ENCODE measurements at places on chromosomes 2 and 18.

- no peak for DNase-seq
These were observed 337.2 kb upstream of the SLC39A10 start for GRCh38 chr2:195319548-195320412.

DNA sequence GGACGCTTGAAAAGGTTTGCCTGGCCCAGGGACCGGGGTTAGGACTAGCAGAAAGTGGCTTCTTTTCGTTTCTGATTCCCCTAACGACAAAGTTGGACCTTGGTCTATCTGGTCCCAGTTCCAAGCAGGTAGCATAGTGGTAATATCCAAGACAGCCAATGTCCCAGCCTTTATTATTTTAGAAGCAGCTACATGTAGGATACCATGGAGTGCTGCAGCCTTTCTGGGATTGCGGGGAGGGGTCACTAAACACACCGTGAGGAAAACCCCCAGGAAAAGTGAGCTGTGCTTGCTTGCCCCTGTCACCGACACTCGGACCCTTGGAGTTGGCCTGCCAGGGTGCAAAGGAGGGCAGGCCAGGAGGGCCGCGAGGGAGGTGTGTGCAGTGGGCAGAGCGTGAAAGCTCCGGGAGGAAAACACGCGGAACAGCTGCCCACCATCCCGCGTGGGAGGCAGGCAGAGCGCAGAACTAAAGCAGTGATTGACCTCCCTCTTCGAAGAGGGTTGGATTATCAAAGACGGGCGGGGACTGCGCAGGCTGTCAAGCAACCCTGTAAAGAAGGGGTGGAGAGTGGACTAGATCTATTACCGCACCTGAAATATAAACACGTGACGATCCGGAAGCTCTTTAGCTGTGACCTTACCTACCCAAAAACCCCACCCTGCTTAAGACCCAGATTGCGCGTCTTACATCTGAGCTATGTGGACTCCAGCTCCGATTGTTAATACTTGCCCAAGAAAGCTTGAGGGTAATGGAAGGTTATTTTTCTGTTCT lies 624 bp upstream of the MAP4K3 start:
- DNase-seq: no peak

DNA sequence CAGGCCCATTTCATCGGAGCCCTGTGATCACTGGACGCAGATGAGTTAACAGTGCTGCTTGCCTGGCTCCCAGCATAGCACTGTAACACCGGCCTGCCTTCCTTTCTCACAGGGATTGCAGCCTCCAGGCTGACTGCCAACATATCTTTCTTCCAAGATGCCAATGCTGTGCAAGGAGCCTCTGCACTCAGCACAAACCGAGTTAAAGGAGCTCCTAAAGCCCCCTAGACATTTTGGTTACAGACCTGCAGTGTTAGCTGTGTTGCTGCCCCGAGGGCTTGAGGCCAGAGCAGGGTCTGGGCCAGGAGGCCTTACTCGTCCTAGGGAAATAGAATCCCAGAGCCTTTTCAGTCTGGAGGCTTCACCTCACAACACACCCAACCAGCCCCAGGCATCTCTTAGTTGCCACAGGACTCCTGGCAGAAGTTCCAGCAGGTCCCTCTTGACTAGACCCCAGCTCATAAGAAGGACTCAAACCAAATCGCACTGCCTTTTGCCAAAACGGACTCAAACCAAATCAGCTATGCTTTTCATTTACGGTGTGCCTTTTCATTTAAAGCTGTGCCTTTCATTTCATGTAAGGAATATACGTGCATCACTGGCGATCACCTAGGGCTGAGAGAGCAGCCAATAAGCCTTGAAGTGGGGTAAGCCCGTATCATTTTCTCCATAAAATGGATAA lies 58.4 kb upstream of the EML4 start:
- DNase-seq: peak; percentile 40

- DNase-seq: no peak
These were observed 200.7 kb upstream of the SMAD7 start for GRCh38 chr18:49151482-49151881.

DNA sequence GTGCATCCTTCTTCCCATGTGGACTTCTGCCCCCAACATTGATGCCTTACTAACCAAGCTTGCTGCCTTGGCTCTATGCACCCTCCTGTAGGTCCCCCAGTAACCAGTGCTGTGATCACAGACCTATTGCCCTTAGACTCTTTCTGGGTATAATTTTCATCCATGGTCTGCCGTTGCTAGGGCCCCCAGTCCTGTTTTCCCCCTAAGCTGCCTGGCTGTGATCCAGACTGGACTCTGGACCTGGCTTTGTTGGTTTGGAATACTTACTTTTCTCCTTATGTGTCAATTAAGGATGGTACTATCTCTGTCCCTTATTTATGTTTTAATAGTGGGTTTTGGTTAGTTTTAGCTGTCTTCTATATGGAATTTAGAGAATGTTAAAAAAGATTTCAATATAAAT lies 26.0 kb downstream of the ATP9B start:
- no peak for DNase-seq

- no peak for DNase-seq
These were observed 417.6 kb downstream of the LRRTM4 start for GRCh38 chr2:77104554-77104953.

DNA sequence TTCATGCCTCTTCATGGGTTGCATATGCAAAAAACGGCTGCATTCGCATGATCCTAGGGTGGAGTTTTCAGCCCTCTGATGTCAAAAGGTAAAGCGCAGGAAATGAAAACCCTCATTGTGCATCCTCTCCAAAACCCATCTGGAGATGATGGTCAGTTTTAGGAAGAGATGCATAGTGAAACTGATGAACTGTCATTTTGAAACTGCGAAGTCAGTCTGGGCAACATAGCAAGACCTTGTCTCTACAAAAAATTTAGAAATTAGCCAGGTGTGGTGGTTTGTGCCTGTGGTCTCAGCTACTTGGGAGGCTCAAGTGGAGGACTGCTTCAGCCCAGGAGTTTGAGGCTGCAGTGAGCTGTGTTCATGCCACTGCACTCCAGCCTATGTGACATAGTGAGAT lies 2.5 kb upstream of the TTLL4 start:
- no peak for DNase-seq

GRCh38 chr2:88139203-88139702 lies 11.4 kb upstream of the FABP1 start:
- no peak for DNase-seq

GRCh38 chr2:8268172-8268783 lies 413.6 kb upstream of the ID2 start:
- DNase-seq: no peak

GRCh38 chr2:228522276-228522675 lies 340.8 kb upstream of the SPHKAP start:
- DNase-seq: no peak
